ENCODE measurements at places on chromosomes 1 and 21. TPM values are rescaled to one million over a fixed set of nuclear protein-coding genes. Genes with fewer than 3 reads are reported as not detected.

GRCh38 chr1:39827201-39827600 lies 38.5 kb upstream of the BMP8B start:
- no peak for DNase-seq

DNA sequence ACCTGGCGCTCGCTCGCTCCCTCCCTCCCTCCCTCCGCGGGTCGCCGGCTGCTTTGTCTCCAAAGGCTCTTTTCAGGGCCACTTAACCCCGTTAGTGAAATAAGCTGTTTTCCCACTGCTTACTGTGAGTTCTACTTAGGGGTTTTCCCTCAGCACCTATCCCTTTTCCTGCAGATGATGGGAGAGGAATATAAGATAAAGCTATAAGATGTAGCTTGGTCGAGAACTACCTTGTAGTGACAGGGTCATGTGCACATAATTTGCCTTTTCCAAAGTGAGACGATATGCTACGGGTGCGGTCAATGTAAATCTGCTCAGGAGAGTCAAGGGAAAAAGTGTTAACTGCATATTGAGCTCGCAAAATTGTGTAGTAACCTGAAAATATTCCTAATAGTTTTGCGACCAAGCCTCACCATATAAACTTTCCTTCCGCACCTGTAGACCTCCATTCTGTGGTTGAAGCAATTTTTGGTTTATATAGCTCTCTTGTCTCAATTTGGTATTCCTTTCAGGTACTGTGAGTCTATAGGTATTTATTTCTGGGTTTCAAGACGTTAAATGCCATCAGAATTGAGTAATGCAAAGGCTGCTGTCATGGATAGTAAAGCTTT lies 55.8 kb upstream of the BOLA1 start:
- DNase-seq, result no peak

- peak; percentile 78 for DNase-seq
Measured at GRCh38 chr1:59669752-59670312, 144.9 kb upstream of the HOOK1 start.

DNA sequence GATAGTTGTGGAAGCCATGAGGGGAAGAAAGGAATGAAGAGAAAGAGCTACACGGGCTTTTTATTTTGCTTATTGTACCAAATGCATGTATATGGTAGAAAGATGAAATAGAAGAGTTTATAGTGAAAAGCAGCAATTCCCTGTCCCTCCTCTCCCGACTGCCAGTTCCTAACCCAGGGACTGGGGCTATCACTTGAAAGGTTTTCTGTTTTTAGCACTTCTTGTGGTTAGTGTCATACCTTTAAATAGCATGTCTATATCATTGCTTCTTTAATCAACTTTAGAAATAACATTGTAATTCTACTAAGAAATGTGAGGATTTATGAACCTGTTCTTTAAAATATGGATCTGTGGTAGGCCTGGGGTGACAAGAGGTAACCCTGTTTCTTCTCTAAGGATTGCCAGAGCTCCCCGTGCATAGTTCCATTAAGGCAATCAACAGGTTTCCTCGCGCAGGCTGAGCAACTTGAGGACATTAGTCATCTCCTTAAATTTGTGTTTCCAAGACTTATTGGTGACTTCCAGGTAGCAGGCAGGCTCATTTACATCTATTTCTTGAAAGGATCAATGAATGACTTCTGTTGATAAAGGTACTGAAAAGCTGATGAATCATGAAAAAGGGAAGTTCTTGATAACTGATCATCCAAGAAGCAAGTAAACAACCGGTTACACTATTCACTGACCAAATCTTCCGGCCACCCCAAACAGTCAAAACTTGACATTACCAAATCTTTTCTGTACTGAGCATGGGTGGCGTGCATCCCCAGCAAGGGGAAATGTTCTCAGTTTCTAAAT lies 37.8 kb upstream of the S1PR1 start:
- DNase-seq, result no peak

DNA sequence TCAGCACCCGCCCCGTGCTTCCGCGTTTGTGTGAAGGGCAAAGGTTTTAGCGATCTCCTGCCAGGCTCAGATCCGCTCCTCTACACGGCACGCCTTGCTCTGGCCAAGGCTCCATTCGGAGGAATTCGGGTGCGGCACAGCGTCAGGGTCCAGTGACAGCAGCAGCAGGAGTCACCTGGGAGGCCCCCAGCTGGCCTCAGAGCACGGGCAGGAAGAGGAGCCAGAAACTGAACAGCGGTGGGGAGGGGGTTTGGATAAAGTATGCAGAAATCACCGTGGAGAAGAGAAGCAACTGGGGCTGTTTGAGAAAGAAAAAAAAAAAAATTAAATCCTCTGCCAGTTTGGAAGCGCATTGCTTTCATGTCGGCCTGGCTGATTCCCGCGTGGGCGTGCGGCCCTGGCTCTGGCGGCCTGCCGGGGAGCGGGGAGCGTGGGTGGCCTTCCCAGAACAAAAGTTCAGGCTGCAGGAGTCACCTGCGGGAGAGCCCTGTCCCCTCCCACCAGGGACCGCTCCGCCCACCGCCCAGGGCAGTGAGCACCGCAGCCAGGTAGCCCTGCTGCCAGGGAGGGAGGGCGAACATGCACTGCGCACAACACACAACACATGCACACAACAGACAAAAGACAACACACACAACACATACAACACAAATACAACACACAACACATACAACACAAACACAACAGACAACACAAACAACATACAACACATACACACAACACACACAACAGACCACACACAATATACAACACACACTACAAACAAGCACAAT lies 107.6 kb downstream of the ETS2 start:
- peak; percentile 79 for DNase-seq

GRCh38 chr21:38467374-38467773 lies 30.9 kb downstream of the ERG start:
- no peak for DNase-seq

- DNase-seq, result no peak
Measured at GRCh38 chr1:63849149-63849548, 75.3 kb downstream of the ROR1 start.

GRCh38 chr1:197358959-197359358 lies 90.9 kb downstream of the CRB1 start:
- no peak for DNase-seq

The ZNF593OS gene
- total RNA-seq, result not detected

The DMBX1 gene
- total RNA-seq, result 0.13 TPM

DNA sequence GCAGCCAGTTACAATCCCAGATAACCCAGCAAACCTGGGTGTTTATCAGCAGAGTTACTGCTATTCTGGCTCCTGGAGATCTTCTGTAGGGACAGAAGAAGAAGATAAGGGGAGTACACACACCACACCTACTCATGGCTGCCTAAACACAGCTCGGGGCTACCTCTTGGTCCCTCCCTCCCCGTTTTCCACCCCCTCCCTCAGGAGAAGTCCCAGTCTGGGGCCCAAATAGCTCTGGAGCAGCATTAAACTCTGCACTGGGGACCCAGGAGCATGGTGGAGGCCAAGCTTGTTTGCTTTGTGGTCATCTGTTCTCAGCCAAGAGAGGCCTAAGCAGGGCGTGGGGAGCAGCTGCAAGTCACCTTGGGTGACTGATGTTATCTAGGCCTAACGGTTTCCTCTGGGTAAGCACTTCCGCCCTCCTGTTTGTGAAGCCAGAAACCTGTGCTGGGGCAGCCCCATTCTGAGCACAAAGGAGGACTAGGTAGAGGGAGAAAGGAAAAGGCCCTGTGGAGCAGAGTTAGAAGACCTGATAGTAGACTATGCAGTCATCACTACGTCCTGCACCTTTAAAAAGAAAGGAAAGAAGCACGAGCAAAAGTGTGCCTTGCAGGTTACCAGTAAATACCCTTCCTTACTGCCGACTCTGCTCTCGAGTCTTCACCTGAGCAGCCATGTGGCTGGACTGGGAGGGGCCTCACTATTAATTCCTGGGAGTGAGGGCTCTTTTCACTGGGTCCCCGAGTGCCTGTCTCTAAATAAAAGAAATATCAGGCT lies 2.0 kb upstream of the RCSD1 start:
- DNase-seq, result no peak
